ENCODE measurements at places on chromosomes 5 and 9.

DNA sequence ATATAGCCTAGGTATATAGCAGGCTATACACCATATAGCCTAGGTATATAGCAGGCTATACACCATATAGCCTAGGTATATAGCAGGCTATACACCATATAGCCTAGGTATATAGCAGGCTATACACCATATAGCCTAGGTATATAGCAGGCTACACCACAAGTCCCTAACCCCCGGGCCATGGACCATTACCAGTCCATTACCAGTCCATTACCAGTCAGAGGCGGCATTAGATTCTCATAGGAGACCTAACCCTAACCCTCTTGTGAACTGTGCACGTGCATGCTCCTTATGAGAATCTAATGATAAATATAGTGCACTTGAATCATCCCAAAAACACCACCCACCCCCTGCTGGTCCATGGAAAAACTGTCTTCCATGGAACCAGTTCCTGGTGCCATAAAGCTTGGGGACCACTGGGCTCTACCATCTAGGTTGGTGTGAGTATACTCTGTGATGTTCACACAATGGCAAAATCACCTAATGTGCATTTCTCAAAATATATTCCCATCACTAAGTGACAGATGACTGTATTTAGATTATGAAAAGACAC, 4.7 kb downstream of the PLIN2 start:
- DNase-seq, result no peak

DNA sequence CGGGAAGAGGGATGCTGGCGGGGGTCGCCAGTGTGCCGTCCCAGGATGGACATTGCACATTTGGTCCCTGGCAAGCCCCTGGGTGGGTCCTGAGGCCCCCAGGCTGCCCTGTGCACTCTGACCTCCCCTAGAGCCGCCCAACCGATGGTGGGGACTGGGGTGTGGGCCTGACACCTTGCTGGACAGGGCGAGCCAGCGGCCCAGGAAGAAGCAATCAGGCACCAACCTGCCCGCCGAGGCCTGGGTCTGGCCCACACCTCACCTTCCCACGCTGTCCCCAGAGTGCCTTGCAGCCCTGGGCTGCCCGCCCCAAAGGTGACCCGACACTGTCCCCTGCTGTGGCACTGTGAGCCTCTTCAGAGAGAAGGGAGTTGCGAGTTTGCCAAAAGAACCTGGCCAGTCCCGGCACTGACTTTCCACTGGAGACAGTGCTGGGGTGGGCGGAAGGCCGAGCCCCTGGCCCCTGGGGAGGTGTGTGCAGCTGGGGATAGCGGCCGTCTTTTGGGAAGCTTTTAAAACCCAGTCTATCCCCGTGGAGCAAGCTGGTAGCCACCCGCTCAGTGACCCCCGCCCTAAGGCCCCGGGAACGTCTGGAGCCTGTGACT, 12.0 kb upstream of the NRARP start:
- no peak for DNase-seq

GRCh38 chr5:3858524-3858923, 262.9 kb downstream of the IRX1 start:
- DNase-seq, result no peak

- no peak for DNase-seq
These were observed 8.1 kb upstream of the UNC5A start for GRCh38 chr5:176802116-176802784.

DNA sequence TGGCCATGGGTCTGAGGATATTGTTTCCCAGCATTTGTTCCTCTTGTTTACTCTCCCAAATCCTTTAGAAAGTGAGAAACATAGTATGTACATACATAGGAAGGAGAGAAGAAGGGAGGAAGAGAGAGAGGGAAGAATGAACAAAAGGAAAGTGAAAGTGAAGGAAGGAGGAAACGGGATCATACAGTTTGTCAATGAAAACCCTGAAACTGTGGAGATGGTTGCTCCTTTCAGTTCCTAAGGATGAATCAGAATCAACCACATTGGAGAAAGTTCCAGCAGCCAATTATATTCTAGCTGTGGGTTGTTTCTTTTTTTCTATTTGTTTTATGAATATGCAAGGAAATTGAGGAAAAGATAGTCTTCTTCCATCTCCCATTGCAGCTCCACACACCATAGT, 396.5 kb downstream of the MLLT3 start:
- no peak for DNase-seq

Data from effector memory CD8-positive, alpha-beta T cell (primary cell).